ENCODE measurements at places on chromosomes 4 and X. TPM values are rescaled to one million over a fixed set of nuclear protein-coding genes. Genes with fewer than 3 reads are reported as not detected.

The WDR45 gene
- 63.5 TPM for total RNA-seq

The SAGE1 gene
- total RNA-seq: not detected

The CNGA2 gene
- total RNA-seq: not detected

The TLR2 gene
- 7.3 TPM for total RNA-seq

The POF1B gene
- 0.07 TPM for total RNA-seq

The TXK gene
- 65.6 TPM for total RNA-seq

The BEND4 gene
- 0.05 TPM for total RNA-seq

The TEX11 gene
- total RNA-seq: not detected

The TMSB15A gene
- total RNA-seq: 0.84 TPM

The CYLC1 gene
- total RNA-seq: not detected

The RBM3 gene
- 273 TPM for total RNA-seq

The GC gene
- total RNA-seq: not detected

The BTK gene
- total RNA-seq: 0.28 TPM

The SRPX gene
- total RNA-seq: 0.18 TPM

The H2AZ1 gene
- 350 TPM for total RNA-seq

The TRIM2 gene
- 0.53 TPM for total RNA-seq

The SPANXA1 gene
- not detected for total RNA-seq

The NEUROG2 gene
- total RNA-seq: not detected

The ZNF185 gene
- total RNA-seq: 0.50 TPM

The CTSO gene
- total RNA-seq: 6.1 TPM

The AMOT gene
- 0.71 TPM for total RNA-seq

The NPY5R gene
- not detected for total RNA-seq

The VGLL1 gene
- not detected for total RNA-seq

The SLC25A6 gene
- 405 TPM for total RNA-seq

The SLC10A3 gene
- total RNA-seq: 25.5 TPM

The SHROOM4 gene
- total RNA-seq: not detected

The ALAS2 gene
- total RNA-seq: not detected

The PLP1 gene
- not detected for total RNA-seq

The WAS gene
- total RNA-seq: 155 TPM

The PPM1K gene
- total RNA-seq: 46.2 TPM

The MEPE gene
- total RNA-seq: not detected

The MAGEC3 gene
- total RNA-seq: not detected

The POLN gene
- total RNA-seq: 2.7 TPM

The FABP2 gene
- total RNA-seq: 0.39 TPM
